Esophagus squamous epithelium (tissue), 5 donors: ENCODE measurements at places on chromosomes 11 and 22.

- no peak for DNase-seq
Observed at GRCh38 chr11:10573556-10573955, 5.1 kb upstream of the LYVE1 start.

DNA sequence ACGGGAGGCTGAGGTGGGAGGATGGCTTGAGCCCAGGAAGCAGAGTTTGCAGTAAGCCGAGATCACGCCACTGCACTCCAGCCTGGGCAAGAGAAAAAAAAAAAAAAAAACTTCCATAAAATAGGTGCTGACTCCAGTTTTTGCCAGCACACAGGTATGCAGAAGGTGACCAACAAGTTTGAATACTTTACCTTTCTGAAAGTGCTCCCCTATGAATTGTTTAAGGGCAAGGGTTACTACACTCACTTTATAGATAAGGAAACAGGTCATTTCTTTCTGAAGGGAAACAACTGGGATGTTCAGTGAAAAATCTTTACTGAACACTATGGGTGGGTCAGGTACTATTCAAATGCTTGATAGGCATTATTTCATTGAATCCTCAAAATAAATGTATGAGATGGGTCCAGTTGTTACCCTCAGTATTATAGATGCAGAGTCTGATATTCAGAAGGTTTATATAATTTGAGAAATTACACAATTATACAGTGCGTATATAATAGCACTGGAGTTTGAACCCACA lies 538.5 kb downstream of the INSC start:
- DNase-seq, result no peak

GRCh38 chr11:61609980-61610366 lies 29.1 kb upstream of the SYT7 start:
- DNase-seq, result no peak

- DNase-seq, result no peak
Observed at GRCh38 chr11:118789501-118790356, 1.2 kb downstream of the DDX6 start.

DNA sequence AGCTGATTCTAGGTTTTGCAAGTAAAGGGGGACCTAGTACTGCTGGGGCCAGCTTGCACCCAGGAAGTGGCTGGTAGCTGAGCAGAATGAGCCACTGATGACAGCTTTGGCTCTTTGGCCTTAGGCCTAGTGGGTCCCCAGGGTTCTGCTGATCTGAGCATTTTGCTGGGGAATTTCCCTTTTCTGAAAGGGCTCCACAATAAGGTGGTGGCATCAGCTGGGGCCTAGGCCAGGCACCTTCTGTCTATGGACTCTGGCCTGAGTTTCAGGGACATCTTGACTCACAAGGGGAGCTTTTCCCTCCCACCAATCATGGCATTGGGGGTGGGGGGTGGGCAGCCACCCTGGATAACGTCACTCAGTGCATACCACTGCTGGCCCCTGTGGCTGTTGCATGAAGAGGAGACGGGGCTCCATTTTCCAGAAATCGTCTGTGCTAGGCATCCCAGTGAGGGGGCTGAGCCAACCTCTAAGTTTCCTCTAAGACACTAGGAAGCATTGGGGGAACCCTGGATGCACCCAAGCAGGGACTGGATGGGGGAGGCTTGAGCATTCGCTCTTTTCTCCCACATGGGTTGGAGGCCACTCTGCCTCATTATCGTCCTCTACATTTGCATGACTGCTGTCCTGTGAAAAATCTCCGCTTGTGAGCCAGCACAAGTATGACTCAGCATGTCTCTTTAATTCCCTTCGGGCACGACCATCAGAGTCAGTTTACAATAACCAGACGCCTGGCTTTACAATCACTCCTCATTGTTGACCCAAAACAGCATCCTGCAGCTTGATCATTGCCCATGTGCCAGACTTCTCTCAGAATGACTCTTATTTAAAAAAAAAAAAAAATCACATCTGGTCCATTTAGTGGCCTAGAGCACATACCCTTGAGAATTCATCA lies 145.0 kb upstream of the THY1 start:
- no peak for DNase-seq

GRCh38 chr22:44025171-44026065 lies 1.3 kb downstream of the PARVB start:
- no peak for DNase-seq

GRCh38 chr22:45922256-45922655 lies 54.7 kb downstream of the WNT7B start:
- no peak for DNase-seq

DNA sequence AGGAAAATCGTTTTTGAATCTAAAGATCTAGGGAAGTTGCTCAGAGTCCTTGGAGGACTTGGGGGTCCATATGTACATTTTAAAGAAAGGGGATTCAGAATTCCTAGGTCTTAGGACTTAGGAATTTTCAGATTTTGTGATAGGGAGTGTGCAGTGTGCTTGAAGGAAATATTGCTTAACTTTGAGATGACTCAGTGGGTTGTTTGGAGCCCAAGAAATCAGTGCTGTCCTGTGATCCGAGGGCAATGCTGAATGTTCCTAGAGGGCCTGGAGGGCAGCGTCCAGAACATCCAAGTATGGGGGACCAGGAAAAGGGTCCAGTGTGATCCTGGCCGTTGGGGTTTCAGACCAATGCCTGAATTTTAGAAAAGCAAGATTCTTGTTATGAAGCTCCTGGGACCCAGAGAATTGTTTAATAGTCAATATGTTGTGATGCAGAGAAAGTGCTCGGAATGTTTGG lies 3.1 kb upstream of the IGF2 start:
- no peak for DNase-seq

DNA sequence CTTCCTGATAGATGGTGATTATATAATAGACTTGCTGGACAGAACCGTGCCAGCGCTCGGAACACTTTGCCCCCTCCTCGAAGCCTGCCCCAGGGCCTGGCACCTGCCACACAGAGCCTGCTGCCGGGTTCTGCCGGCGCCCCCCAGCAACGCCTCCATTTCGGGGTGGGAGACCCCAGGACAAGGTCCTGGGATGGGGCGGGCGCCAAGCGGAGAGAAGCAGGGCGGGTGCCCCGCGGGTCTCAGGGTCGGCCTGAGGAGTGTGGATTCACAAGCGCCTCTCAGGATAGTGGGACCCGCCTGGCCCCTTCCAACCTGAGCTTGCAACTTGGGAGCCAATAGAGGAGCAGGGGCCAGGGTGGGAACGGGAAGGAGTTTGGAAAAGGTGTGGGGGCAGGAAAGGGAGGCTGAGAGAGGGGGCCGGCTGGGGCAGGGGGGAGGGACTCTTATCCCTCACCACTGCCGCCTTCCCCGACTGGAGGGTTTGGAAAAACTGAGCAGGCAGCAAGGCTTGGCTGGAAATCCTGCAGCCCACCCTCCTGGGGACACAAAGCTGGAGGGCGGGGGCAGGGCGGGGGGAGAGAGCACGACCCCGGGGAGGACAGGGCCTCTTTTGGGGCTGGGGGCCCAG lies 3.3 kb upstream of the BCL9L start:
- no peak for DNase-seq
